ENCODE measurements at places on chromosomes 7 and 10.

DNA sequence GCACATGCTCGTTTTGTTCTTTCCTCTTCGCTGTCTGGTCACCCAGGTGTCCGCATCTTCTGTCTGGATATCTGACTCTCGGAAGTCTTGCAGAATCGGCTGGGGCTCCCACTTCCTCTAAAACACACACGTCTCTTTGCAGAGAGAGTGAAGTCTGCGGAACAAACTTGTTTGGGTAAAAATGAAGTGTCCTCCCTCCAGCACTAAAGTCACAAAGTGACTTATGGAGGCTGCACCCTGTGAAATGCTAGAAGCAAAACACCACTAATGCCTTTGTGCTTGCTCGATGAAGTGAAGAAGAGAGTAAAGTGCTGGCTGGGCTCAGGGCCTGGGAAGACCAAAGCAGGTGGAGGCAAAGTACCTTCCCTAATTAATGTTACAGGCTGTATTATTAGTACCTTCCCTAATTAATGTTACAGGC lies 71.4 kb downstream of the FGFR2 start:
- no peak for DNase-seq

GRCh38 chr7:84529480-84530205 lies 335.1 kb upstream of the SEMA3A start:
- DNase-seq: peak; percentile 78

GRCh38 chr7:158097106-158097452 lies 490.5 kb downstream of the PTPRN2 start:
- no peak for DNase-seq

DNA sequence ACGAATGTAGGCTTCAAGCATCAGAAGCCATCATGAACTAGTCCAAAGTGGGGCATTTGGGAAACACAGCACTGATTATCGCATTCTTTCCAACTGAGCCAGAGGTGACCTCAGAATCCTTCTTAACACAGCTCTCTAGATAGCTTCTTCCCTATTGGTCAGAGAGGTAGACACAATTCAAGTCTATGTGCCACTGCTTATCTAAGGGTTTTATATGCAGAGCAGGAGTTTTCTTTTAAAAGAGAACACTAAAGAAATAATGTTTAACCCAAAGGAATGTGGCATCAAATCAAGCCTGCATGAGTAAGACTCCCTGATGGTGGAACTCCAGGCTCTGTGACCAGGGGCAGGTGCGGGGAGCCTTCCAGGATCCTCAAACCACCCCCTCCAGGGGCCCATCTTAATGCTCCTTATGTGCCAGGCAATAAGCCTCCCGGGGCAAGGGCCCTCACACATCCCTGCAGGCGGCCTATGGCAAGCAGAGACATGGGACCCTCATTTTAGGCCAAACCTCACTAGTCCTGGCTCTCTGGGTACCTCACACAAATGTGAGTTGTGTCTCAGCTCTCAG lies 13.8 kb downstream of the HSPA12A start:
- DNase-seq: no peak

- DNase-seq: no peak
Measured at GRCh38 chr7:120480472-120480871, 207.5 kb downstream of the KCND2 start.

- DNase-seq: peak; percentile 75
Measured at GRCh38 chr7:35761871-35762677, 38.8 kb upstream of the SEPTIN7 start.

DNA sequence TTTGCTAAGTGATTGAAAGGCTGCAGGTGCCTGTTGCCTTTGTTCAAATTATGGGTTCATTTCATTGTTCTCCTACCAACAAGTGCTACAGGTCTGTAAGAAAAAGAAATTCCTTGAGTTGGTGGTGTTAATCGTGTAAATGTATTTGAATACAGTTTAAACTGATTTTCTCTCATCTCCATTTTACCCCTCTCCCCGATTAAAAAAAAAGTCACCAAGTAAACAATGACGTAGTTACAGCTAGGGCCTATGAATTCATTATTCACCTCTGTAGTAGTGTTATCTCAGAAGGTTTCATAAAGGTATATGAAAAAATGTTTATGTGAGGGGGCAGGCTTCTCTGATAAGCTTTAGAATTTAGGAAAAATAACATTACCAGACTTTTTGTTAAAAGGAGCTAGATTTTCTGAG lies 1.1 kb downstream of the REEP3 start:
- no peak for DNase-seq

Data from choroid plexus epithelial cell (primary cell).